ENCODE measurements at places on chromosomes 2 and 18.

- DNase-seq, result no peak
Measured at GRCh38 chr2:217941886-217942728, 60.7 kb downstream of the TNS1 start.

DNA sequence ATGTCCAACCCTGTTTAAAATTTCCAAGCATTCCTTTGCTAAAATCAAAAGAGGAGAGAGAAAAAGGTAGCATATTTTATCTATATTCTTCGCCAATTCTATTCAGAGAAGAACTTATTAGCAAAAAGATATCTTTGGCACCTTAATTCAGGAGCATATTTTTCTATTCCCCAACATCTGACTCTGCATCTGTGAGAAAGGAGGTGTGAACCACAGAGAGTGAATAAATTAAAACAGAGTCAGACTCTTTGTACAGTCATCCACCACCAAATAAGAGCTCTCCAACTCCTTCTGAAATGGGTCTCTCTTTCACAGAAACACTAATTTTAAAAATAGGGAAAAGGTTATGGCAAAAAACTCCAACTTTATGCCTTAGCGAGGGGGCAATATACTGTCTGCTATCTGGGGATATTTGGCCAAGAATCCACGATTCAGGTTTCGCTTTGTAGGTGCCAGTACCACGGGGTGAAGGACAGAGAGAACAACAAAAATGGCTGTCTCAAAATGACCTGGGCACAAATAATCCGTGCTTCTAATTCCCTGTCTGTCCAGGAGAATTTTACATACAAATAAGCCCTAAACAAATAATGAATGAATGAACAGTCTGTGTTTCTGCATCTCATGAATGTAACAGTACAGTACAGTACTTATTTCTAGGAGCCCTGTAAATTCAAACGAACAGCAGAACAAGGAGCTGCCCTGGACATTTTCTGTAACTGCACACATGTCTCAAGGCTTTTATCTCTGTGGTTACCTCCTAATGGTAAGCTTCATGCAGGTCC lies 43.4 kb downstream of the EPB41L3 start:
- DNase-seq, result no peak

DNA sequence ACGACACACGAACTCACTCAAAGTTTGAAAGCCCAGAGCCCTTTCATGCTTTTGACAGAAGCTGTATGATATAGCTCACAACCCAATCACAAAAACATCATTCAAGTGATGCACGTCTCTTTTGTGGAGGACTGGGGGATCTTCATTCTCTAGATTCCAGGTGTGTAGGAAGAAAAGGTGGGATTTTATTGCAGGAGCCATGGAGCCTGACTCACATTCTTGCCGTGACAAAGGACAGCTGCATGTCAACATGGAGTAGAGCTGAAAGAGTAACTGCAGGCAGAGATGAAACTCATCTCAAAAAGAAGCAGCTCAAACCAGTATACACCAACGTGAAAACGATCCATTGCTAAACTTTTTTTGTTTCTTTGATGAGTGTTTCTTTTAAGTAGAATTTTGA lies 50.9 kb upstream of the PDE1A start:
- DNase-seq, result no peak

- no peak for DNase-seq
Measured at GRCh38 chr18:53790786-53791185, 433.7 kb downstream of the MBD2 start.

GRCh38 chr2:47751856-47752414 lies 31.0 kb upstream of the MSH6 start:
- no peak for DNase-seq

- peak; percentile 22 for DNase-seq
Measured at GRCh38 chr18:7902399-7902839, 335.3 kb downstream of the PTPRM start.

DNA sequence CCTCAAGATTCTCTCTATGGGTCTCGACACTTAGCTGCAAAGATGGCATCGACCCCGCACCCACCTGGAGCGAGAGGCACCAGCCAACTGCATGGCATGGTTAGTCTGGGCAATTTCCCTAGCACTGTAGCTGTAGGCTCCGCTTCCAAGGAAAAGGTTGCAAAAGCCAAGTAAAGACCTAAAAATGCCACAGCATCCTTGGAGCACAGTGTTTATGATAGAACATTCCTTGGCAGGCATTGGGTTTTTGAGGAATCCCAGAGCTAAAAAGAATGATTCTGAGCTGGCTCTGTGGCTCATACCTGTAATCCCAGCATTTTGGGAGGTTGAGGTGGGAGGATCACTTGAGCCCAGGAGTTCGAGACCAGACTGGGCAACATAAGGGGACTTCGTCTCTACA lies 22.9 kb downstream of the QPCT start:
- DNase-seq, result no peak

DNA sequence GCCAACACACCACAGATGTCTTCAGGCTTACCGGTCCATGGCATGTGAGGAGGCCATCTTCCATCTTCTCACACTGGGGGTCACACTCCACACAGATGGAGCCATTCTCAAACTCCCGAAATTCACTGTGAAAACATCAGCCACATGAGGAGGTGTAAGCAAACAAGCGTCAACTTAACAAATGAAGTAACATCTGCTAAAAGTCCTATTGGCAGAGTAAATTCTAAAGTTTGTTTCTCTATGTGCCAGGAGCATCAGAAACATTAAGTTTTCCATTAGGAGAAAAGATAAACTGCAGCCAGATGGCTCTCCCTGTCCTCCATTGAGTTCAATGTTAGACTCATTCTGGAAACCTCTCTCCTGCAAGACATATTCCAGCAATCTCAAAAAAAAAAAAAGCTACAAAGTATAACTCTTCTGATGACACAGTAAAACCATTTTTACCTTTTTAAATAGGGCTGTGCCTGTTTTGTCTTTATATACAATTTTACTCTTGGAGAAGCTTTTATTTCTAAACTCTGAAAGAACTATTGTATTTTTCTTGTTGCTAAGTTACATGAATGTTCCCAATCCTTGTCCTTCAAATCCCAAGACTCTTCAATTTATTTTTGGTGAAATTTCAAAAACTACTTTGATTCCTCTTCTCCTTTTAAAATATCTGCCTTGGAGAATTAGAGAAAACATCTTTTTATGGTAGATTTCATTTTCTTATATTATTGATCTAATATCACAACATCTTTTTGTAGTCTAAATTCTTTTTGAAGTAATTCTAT lies 865.3 kb downstream of the ERBB4 start:
- no peak for DNase-seq

- no peak for DNase-seq
Measured at GRCh38 chr2:226020176-226020575, 620.7 kb downstream of the NYAP2 start.

DNA sequence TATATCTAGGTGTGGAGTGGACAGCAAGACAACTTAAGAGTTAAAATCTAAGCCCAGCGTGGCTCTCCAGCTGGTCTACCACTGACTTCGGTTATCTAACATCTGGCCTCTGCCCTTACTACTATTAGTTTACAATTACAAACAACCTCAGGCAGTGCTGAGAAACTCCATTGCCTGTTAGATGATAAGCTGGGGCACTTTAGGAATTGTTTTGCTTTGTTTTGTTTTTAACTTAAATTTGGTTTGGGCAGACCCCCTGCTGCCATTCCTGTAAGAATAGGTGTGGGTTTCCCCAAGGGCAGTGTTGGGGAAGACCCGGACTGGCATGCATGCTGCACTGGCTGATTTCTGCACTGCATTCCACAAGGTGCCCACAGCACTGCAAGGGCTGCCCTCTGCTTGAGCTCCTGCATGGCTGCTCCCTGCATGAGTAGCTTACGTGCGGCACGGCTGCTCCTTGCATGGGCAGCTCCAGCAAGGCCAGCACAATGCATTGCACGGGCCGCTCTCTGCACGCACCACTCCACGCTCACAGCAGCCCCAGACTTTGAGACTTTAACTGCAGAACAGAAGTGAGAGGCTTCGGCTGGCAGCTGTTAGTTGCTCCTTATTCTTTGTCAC lies 74.2 kb upstream of the SERTAD2 start:
- no peak for DNase-seq

GRCh38 chr2:145379934-145380333 lies 860.0 kb upstream of the ZEB2 start:
- DNase-seq, result no peak

DNA sequence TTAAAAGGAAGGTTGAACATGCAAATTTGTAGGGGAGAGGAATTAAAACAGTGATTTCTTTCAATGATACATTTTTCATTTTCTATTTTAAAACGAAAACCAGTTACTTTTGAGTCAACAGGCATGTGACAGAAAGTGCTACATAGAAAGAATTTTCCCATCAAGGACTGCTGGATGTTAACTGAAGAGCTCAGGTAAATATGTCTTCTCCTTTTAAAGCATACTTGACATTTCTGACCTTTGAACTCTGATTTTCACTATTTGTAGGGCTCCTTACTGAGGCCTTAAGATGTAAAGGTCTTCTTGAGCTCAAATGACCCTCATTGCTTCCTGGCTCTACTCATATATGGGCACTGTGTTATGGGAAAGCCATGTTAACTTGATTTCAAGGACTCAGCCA lies 32.4 kb downstream of the FIGN start:
- DNase-seq, result no peak

DNA sequence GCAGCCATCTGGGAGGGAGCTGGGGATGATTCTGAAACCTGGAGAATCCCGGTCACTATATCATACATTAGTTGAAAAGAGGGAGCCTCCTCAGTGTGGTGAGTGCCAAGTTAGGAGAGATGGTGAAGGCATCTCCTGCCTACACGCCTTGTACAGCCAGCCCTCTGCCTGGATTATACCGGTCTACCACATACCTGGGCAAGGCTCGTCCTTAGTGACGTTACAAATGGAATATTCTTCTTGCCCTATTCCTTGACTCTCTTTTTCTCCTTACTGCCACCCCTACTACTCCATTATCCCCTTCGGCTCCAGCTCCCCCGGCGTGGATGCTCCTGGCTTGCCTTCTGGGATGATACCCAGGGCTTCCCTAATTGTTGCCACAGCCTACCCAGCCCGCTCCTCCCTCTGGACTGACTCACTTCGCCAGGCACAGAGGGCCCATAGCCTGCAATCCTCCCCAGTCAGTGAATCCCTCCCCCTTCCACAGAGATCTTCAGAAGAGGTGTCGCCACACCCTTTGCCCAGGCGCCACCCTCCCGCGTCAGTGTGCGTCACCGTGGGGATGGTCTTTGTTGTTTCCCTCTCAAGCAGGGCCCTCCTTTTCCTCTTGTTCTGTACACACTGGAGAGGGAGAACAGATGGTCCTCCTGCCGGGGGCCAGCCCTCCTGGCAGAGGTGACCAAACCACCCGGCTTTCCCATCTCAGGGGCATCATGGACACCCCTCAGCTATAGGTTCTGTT lies 115.2 kb upstream of the EPAS1 start:
- no peak for DNase-seq

DNA sequence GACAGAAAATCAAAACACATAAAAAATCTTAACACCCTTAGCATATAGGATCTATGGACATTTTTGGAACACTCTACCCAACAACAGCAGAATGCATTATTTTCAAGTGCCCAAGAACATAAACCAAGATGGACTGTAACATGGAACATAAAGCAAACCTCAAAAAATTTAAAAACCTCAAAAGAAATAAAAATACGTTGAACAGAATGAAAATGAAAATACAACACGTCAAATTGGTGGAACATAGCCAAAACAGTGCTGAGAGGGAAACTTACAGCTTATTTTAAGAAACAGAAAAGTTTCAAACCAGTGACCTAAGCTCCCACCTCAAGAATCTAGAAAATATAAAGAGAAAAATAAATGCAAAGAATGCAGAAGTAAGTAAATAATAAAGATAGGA lies 58.3 kb upstream of the BCL2L11 start:
- DNase-seq, result no peak

GRCh38 chr2:19238440-19239060 lies 119.9 kb downstream of the OSR1 start:
- no peak for DNase-seq

Measured in body of pancreas (tissue), 4 donors.